ENCODE measurements at places on chromosomes 1 and 21.

DNA sequence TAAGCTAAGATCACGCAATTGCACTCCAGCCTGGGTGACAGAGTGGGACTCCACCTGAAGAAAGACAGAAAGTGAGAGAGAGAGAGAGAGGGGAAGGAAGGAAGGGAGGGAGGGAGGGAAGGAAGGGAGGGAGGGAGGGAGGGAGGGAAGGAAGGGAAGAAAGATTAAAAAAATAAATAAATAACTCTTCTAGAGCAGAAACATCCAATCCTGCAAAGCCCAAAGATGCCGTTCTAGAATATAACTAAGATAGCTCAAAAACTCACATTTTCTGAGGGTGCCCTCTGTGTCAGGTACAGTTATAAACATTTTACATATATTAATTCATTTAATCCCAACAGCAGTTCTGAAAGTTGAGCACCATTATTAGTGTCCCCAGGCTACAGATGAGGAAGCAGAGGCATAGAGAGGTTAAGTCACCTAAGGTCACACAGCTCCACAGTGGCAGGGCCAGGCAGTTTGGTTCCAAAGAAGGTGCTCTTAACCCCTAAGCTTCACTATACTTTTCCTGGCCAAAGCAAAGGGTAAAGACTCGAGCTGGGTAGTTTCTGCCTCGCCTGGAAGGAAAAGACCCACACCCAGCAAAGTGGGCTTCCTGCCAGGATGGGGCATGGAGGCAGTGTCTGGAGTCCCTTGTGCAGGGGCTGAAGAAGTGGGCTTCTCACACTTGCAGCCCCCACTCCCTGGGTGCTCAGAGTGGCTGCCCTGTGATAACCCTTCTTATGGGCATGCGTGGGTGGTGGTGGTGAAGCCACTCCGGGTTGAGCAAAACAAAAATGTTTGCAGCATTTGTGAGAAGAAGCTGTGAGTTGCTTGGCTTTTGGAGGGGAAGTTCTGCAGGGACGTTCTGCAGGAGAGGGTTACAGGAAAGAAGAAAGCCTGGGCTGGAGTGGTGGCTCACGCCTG lies 7.9 kb upstream of the PIK3CD start:
- DNase-seq = no peak

GRCh38 chr1:80966266-80966665 lies 834.5 kb upstream of the ADGRL2 start:
- no peak for DNase-seq

DNA sequence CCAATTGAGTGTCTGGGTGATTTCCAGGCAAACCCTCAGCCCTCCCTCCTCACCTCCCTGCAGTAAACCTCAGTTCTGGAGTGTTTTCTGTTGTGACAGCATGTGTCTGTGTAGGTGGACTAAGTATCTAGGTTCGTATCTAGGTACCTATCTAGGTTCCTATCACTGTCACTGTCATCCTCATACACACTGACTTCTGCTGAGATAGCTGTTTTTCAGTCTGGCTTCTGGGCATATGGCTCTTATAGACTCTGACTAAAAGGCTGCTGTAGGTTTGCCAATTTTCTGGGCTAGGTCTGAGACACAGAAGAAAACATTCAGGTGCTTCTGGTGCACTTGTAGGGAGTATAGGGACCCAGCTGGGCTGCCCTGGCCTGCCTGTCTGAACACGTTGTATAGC lies 8.1 kb upstream of the TRIM67 start:
- no peak for DNase-seq

- DNase-seq = no peak
Measured at GRCh38 chr1:25530186-25531081, 13.0 kb upstream of the LDLRAP1 start.

GRCh38 chr1:160369087-160369486 lies 2.2 kb downstream of the NHLH1 start:
- no peak for DNase-seq

GRCh38 chr1:22080191-22080590 lies 27.7 kb downstream of the CDC42 start:
- DNase-seq = no peak

GRCh38 chr1:200912737-200913407 lies 18.2 kb downstream of the INAVA start:
- no peak for DNase-seq

- DNase-seq = no peak
Measured at GRCh38 chr1:162144853-162145252, 75.4 kb downstream of the NOS1AP start.

- DNase-seq = no peak
Measured at GRCh38 chr1:167360120-167360519, 139.4 kb downstream of the POU2F1 start.

- no peak for DNase-seq
Measured at GRCh38 chr1:27332536-27333281, 9.1 kb upstream of the SYTL1 start.

GRCh38 chr1:111798580-111798979 lies 42.9 kb downstream of the DDX20 start:
- no peak for DNase-seq

DNA sequence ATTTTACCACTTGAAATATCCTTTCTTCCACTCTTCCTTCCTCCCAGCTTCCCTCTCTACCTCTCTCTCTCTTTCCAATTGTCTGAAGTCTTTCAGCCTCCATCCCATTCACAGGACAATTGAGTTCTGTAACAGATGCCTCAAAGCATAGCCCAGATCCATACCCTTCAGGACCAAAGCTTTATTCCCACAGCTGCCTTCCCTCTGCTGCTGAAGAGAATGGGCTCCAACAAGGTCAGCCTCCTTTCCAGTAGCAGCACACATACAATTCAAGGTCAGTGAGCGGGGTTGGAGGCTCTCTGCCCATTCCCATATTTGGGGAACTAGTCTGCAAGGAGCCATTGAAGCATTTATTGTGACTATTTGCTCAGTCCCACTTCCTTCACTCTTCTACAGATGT lies 179.9 kb downstream of the DPYD start:
- no peak for DNase-seq
